Neural crest cell (in vitro differentiated cells): ENCODE measurements at places on chromosomes 4 and X.

DNA sequence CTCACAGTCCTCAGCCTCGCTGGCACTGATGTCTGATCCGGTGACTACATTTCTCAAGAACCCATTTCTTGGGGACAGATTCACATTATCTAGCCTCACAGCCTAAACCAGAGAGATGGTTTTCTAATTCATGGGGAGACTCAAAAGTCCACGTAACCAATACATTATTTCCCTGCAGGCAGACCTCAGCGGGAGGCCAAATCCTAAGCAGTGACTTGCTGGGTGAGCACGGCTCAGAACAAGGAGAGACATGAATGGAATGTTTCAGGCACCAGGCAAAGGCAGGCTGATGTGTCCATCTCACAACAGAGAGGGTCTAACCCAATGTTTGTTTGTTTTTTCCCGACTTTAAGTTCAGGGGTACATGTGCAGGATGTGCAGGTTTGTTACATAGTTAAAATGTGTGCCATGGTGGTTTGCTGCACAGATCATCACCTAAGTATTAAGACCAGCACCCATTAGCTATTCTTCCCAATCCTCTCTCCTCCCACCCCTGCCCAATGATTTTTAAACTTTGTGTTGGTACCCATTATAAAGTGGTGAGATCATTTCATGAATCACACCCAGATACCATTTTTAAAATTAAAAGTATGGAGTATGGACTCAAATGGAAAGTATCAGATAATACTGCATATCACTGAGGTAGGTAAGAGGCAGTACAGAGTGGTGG, 53.3 kb downstream of the SCD5 start:
- H3K4me1 ChIP-seq, result peaks cover 34% of the 10 kb centered on the region
- no peak for DNase-seq
- no peaks in the 10 kb centered on the region for H3K36me3 ChIP-seq
- H3K27ac ChIP-seq, result no peak overlapping the region
- no peaks in the 10 kb centered on the region for H3K27me3 ChIP-seq

GRCh38 chr4:176834531-176834930, 41.8 kb upstream of the VEGFC start:
- H3K4me1 ChIP-seq, result no peaks in the 10 kb centered on the region
- DNase-seq, result no peak
- H3K36me3 ChIP-seq, result no peaks in the 10 kb centered on the region
- H3K27ac ChIP-seq, result no peak overlapping the region
- H3K27me3 ChIP-seq, result no peaks in the 10 kb centered on the region

GRCh38 chr4:30920043-30920442, 199.9 kb downstream of the PCDH7 start:
- H3K36me3 ChIP-seq, result no peaks in the 10 kb centered on the region
- peak overlapping the region; percentile 3 for H3K27ac ChIP-seq
- H3K4me1 ChIP-seq, result peaks cover 10% of the 10 kb centered on the region
- no peaks in the 10 kb centered on the region for H3K27me3 ChIP-seq

DNA sequence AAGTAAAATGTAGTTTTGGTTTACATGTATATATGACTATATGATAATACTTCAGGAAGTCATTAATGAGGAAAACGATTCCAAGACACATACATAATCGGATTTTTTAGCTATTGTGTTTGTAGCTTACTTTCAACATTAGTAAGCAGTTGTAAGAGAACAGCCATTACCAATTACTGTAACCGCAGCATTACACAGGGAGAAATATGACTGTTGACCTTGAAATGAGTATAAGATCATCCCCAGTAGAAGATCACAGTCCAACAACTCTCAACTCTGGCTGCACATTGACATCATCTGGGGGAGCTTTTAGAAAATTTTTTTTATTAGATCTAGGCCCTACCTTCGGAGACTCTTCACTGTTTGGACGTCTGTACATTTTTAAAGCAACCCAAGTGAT, 762.0 kb upstream of the MAGEB2 start:
- no peaks in the 10 kb centered on the region for H3K4me1 ChIP-seq
- no peaks in the 10 kb centered on the region for H3K36me3 ChIP-seq
- no peak overlapping the region for H3K4me3 ChIP-seq
- no peak overlapping the region for H3K27ac ChIP-seq
- no peaks in the 10 kb centered on the region for H3K27me3 ChIP-seq

DNA sequence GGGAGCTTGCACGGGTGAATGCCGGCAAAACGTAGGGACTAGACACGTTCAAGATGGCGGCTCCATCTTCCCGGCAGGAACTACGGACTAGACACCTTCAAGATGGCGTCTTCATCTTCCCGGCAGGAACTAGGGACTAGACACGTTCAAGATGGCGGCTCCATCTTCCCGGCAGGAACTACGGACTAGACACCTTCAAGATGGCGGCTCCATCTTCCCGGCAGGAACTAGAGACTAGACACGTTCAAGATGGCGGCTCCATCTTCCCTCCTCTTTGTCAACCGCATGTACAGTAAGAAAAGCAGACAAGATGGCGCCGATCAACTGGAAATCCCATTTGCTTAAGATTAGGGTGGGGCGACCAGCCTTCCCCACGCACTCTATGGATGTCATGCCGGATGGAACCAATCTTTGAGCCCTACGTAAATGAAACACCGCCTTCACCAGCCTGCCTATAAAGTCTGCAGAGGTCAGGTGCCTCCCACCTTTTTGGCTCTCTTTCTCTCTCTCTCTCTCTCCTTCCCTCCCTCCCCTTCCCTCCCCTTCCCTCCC, 222.4 kb downstream of the CRLF2 start:
- H3K4me1 ChIP-seq, result peaks cover 14% of the 10 kb centered on the region
- H3K27ac ChIP-seq, result peak overlapping the region; percentile 85
- peaks cover 24% of the 10 kb centered on the region for H3K27me3 ChIP-seq
- peaks cover 3% of the 10 kb centered on the region for H3K36me3 ChIP-seq

DNA sequence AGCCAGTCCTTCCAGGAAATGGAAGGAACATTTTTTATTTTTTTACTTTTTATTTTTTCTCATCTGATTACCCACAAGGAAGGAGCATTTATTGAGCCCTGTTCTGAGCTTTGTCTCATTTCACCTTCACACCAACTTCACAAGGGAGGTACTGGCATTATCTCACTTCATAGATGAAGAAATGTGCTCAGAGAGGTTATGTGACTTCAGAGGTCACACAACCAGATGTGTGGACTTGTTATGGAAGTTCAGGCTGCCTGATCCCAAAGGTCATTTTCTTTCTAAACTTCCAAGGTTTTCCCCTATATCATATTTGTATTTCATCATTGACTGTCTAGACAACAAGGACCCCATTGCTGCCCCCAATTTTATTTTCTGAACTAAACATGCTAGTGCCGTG, 160.3 kb downstream of the DCLK2 start:
- H3K4me1 ChIP-seq, result peaks cover 5% of the 10 kb centered on the region
- peaks cover 8% of the 10 kb centered on the region for H3K36me3 ChIP-seq
- H3K27me3 ChIP-seq, result no peaks in the 10 kb centered on the region
- H3K27ac ChIP-seq, result no peak overlapping the region

- no peak overlapping the region for H3K27ac ChIP-seq
- peaks cover 18% of the 10 kb centered on the region for H3K36me3 ChIP-seq
- H3K27me3 ChIP-seq, result no peaks in the 10 kb centered on the region
- DNase-seq, result peak; percentile 70
- peaks cover 14% of the 10 kb centered on the region for H3K4me1 ChIP-seq
Measured at GRCh38 chr4:6873792-6874461, 35.7 kb upstream of the TBC1D14 start.

- peaks cover 22% of the 10 kb centered on the region for H3K27me3 ChIP-seq
- no peak overlapping the region for H3K4me3 ChIP-seq
- H3K27ac ChIP-seq, result no peak overlapping the region
- no peaks in the 10 kb centered on the region for H3K36me3 ChIP-seq
Measured at GRCh38 chr4:6532102-6532501, 42.9 kb upstream of the MAN2B2 start.

- DNase-seq, result peak; percentile 6
- H3K4me3 ChIP-seq, result peak overlapping the region; percentile 17
- H3K27ac ChIP-seq, result peak overlapping the region; percentile 63
- peaks cover 24% of the 10 kb centered on the region for H3K4me1 ChIP-seq
- peaks cover 13% of the 10 kb centered on the region for H3K27me3 ChIP-seq
Measured at GRCh38 chr4:75878246-75878756, 24.0 kb downstream of the PPEF2 start.

DNA sequence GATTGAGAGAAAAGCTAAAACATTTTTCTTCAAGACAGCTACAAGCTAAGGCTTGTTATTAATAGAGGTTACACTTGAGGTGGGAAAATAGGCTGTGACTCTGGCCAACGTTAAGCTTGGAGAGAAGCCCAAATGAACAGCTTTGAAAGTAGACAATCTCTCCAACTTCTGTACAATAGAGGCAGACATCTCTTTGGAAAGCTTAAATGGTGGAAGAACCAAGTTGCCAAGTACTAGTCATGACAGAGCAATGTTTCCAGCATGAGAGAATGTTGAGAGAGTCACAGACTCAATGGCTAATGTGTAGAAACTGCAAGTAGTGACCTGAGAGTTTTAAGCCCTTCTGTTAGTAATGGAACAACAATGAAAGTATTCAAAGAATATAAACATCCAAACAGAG, 298.1 kb downstream of the INPP4B start:
- peaks cover 17% of the 10 kb centered on the region for H3K4me1 ChIP-seq
- H3K27me3 ChIP-seq, result no peaks in the 10 kb centered on the region
- no peaks in the 10 kb centered on the region for H3K36me3 ChIP-seq
- no peak overlapping the region for H3K27ac ChIP-seq
- no peak overlapping the region for H3K4me3 ChIP-seq
- no peak for DNase-seq

DNA sequence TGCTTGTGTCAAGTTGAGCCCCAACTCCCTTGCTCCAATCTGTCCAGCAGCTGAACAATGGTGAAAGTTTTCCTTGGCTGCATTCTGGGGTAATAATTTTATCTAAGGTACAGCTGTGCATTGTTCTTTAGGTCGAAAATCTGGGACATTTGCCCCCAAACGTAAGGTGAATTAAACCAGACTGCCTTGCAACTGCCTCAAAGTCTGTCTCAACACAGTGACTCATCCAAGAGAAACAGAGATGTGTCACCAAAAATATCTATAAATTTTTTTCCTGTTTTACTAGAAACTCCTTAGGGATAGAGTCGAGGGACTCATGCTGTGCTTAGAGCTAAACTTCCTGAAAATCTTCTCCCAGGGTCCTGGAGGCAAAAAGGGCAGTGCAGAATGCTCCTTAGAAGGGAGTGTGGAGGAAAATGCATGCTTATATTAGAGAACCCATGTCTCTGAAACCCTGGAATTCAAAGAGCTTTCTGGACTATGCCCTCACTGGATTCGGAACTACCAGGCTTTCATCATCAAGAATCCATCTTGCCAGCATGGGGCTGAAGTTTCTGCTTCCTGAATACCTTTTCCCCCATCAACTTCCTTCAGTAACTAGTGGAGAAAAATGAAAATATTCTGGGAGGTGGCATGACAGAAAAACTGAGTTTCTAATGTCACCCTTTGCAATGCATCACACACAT, 115.7 kb downstream of the PALLD start:
- no peak overlapping the region for H3K27ac ChIP-seq
- H3K27me3 ChIP-seq, result no peaks in the 10 kb centered on the region
- no peaks in the 10 kb centered on the region for H3K36me3 ChIP-seq
- no peak overlapping the region for H3K4me3 ChIP-seq
- DNase-seq, result no peak

- H3K36me3 ChIP-seq, result peaks cover 38% of the 10 kb centered on the region
- H3K27ac ChIP-seq, result no peak overlapping the region
- no peaks in the 10 kb centered on the region for H3K27me3 ChIP-seq
- H3K4me1 ChIP-seq, result no peaks in the 10 kb centered on the region
- no peak overlapping the region for H3K4me3 ChIP-seq
Measured at GRCh38 chrX:5915783-5916182, 312.9 kb downstream of the NLGN4X start.

DNA sequence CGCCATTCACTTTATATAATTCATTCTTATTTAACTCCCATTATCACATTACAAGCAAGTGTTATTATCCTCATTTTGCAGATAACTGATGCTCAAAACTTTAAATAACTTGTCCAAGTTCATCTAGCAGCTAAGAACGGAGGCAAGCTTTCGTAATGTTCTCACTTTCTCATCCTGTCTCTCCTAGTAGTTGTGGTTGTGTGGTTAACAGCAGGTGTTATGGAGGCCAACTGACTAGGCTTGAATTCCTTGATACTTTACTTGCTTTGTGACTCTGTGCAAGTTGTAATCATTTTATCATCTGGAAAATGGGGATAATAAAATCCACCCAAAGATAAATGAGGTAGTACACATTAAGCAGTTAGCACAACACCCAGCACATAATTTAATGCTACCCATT, 109.9 kb upstream of the PTPN13 start:
- H3K4me1 ChIP-seq, result peaks cover 26% of the 10 kb centered on the region
- no peak overlapping the region for H3K4me3 ChIP-seq
- no peak for DNase-seq
- peaks cover 12% of the 10 kb centered on the region for H3K36me3 ChIP-seq
- H3K27ac ChIP-seq, result no peak overlapping the region
- no peaks in the 10 kb centered on the region for H3K27me3 ChIP-seq

GRCh38 chr4:183429489-183429888, 14.9 kb upstream of the CDKN2AIP start:
- H3K27ac ChIP-seq, result peak overlapping the region; percentile 66
- no peak overlapping the region for H3K4me3 ChIP-seq
- no peaks in the 10 kb centered on the region for H3K27me3 ChIP-seq

DNA sequence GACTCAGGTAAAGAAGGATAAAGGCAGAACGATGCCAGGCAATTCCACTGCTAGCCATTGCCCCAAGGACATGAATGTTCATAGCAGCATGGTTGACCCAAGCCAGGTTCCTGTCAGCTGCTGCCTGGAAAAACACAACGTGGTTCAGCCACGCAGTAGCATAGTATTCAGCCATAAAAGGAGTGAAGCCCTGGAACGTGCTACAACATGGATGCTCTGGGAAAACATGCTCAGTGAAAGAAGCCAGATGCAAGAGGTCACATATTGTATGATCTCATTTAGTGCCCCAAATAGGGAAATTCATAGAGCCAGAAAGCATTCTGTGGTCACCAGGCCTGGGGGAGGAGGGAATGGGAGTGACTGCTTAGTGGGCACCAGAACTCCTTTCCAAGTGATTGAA, 129.8 kb downstream of the GPR143 start:
- H3K4me3 ChIP-seq, result no peak overlapping the region
- no peak for DNase-seq
- peaks cover 11% of the 10 kb centered on the region for H3K36me3 ChIP-seq
- H3K27me3 ChIP-seq, result no peaks in the 10 kb centered on the region
- H3K27ac ChIP-seq, result no peak overlapping the region

GRCh38 chr4:108276690-108277089, 108.0 kb upstream of the LEF1 start:
- H3K36me3 ChIP-seq, result no peaks in the 10 kb centered on the region
- no peak overlapping the region for H3K27ac ChIP-seq
- H3K4me1 ChIP-seq, result no peaks in the 10 kb centered on the region
- no peaks in the 10 kb centered on the region for H3K27me3 ChIP-seq
- no peak overlapping the region for H3K4me3 ChIP-seq

- H3K4me3 ChIP-seq, result no peak overlapping the region
- DNase-seq, result no peak
- H3K36me3 ChIP-seq, result no peaks in the 10 kb centered on the region
- H3K4me1 ChIP-seq, result no peaks in the 10 kb centered on the region
- H3K27ac ChIP-seq, result no peak overlapping the region
Measured at GRCh38 chr4:95531141-95531540, 17.6 kb downstream of the UNC5C start.

- no peak overlapping the region for H3K27ac ChIP-seq
- H3K36me3 ChIP-seq, result no peaks in the 10 kb centered on the region
Measured at GRCh38 chrX:17798921-17799320, 61.6 kb downstream of the SCML1 start.

- H3K27ac ChIP-seq, result no peak overlapping the region
- H3K36me3 ChIP-seq, result peaks cover 27% of the 10 kb centered on the region
- no peak overlapping the region for H3K4me3 ChIP-seq
Measured at GRCh38 chrX:47574076-47574546, 8.1 kb upstream of the TIMP1 start.
